ENCODE measurements at places on chromosomes 6 and 20.

DNA sequence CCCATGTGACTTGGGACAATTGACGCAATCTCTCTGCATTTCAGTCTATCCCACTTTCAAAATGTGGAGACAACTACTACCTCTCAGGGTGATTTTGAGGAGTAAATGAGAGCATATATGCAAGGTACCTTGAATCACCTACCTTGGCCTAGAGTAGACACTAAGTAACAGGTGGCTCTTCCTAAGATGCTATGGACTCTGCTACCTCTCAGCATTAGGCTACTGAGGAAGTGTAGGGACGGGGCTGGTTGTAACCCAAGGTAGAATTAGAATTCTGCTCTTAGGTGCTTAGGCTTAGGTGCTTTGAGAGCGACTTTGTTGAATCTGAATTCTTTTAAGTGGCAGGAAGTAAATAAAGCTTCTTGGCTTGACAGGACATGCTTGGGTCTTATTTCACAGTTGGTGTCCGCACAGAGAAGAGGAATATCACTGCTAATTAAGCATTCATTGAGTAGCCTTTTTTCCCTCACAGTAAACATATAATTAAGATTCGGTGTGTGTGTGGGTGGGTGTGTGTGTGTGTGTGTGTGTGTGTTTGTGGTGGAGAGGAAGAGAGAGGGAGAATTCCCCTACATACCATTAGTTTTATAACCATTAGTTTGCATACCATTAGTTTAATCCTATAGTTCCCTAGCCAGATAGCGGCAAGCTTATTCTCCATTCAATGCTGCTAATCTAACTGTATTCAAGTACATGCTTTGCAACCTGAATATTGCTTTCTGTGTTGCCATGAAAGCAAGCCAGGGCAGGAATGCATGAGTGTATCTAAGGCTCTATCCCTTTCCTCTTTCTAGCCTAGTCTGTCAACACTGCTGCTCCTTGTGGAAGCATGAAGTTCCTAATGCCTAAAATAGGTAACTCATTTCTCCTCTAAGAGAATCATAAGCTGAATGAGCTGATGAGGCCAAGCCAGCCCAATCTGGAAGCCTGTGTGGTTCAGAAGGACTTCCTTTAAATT is 112.5 kb downstream of the IPCEF1 start:
- DNase-seq = peak; percentile 6

DNA sequence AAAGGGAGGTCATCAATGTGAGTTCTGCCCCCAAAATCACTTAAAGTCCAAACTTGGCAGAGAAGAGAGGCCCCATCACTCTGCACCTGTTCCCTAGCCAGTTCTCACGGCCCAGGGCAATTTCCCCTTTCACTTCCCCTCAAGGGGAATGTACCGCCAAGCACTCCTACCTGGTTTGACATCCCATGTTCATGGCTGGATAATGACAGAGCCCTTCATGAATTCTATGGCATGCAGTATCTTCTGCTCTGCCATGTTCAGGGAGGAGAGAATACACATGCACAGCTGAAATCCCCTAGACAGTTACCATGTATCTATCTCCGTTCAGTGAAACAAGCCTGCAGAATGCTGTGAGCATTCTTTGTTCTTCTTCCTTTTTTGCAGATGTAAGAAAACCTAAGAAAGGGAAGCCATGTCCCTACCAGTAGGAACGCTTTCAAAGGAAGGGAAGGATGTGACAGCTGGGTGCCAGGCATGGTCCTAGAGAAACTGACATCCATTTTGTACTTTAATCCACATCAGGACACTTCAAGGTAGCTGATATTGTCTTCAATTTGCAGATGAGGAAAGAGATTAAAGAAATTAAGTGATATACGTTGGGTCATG is 79.8 kb upstream of the ARID1B start:
- DNase-seq = no peak

GRCh38 chr6:119739769-119740168 is 390.2 kb upstream of the MAN1A1 start:
- DNase-seq = no peak

GRCh38 chr6:25399885-25400284 is 120.7 kb downstream of the CARMIL1 start:
- DNase-seq = no peak

- no peak for DNase-seq
These were observed 2.4 kb upstream of the GNMT start for GRCh38 chr6:42958125-42958524.

- DNase-seq = no peak
These were observed 183.9 kb upstream of the JARID2 start for GRCh38 chr6:15061908-15062515.

- no peak for DNase-seq
These were observed 221.1 kb upstream of the PREP start for GRCh38 chr6:105624021-105624420.

- DNase-seq = no peak
These were observed 2.3 kb upstream of the HRH3 start for GRCh38 chr20:62222266-62222850.

- DNase-seq = no peak
These were observed 291.8 kb downstream of the LRFN2 start for GRCh38 chr6:40295251-40295950.

DNA sequence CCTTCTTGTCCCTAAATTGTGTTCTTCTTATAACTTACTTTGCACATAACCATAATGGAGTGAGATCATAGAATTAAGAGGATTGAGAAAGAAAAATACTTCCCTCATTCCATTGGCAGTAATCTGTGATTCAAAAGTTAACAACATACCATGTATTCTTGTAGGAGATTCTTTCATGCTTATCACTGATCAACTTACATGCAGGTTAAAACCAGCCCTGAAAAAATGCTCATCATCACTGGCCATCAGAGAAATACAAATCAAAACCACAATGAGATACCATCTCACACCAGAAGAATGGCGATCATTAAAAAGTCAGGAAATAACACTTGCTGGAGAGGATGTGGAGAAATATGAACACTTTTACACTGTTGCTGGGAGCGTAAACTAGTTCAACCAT is 36.5 kb upstream of the GFRAL start:
- DNase-seq = no peak

DNA sequence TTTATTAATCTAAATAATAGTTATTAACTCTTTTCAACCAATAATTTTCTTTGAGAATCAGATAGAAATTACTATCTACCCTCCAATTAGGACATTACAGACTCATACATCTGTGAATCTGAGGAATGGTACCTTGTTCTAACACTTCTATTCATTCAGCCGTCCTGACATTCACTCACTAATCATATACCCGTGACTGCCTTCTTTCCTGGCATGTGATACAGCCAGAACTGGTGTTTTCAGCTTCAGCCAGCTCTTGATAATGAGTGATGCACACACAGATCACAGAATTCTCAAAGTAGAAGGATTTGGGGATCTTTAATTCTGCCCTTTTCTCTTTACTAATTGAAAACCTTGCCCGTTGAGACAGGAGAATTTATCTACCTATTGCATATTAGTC is 499.9 kb downstream of the UTRN start:
- DNase-seq = no peak

- DNase-seq = peak; percentile 7
These were observed 421.2 kb upstream of the JARID2 start for GRCh38 chr6:14824484-14825275.

DNA sequence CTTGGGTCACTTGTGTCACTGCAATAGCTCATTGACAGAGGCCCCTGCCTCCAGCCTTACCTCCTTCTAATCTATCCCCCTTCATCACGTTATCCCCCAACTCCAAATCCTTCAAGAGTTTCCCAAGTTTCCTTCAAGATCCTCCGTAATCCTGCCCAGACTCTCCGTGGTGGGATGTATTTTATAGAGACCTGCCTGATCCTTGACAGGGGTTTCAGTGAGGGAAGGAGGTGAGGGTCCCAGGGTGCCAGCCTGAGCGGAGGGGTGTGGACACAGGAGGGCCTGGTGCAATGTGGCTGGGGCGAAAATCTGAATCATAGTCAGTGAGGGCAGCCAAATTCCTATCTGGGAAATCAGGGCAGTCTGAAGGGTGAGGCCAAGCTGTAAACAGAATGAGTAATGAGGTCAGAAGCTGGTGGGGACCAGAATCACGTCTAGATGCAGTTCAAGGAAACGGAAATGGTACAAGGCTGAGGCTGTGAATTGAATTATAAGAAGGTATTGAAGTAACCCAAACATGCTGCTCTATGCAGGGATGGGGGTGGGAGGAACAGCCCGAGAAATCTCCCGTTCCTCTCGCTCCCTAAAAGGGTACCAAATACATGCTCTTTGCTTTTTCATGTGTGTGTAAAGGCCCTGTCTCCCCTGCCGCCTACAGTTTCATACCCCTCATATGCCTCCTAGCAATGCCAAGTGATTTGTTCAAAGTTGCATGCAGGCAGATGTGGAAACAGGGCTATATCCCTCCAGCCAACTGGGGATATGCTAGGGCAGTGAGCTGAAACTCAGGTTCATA is 35.4 kb upstream of the PIM1 start:
- no peak for DNase-seq

- no peak for DNase-seq
These were observed 196.3 kb downstream of the FUT9 start for GRCh38 chr6:96212066-96212465.

- DNase-seq = no peak
These were observed 54.0 kb downstream of the TMEM242 start for GRCh38 chr6:157269261-157269794.

DNA sequence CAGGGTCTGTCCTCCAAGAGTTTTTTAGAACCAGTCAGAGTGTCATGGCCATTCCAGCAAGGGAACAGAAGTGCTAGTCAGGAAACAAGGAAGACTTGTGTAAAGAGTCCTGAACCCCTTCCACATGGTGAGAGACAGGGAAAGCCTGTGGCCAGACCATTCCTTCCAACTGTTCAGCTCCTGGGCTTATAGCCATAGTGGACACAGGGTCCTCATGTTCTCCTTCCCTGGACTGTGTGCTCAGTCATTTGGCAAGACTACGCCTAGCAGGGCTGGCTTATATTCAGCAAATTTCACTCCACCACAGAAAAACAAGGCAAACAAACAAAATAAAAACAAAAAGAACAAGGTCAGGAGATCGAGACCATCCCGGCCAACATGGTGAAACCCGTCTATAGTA is 60.5 kb downstream of the NRN1 start:
- DNase-seq = no peak

DNA sequence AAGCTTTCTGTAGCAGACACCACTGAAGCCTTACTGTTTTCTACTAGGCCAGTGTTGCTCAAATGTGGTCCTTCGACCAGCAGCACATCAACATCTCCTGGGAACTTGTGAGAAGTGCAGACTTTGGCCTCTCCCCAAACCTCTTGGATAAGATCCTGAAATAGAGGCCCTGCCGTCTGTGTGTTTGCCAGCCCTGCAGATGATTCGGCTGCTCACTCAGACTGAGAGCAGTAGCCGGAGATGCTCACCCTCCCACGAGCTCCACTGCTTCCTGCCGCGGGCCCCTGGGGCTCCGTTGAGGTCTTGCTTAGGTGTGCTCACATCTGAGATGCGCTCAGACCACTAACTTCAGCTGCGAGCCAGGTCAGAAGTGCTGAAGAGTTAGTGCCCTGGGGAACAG is 129.5 kb upstream of the SSTR4 start:
- no peak for DNase-seq

DNA sequence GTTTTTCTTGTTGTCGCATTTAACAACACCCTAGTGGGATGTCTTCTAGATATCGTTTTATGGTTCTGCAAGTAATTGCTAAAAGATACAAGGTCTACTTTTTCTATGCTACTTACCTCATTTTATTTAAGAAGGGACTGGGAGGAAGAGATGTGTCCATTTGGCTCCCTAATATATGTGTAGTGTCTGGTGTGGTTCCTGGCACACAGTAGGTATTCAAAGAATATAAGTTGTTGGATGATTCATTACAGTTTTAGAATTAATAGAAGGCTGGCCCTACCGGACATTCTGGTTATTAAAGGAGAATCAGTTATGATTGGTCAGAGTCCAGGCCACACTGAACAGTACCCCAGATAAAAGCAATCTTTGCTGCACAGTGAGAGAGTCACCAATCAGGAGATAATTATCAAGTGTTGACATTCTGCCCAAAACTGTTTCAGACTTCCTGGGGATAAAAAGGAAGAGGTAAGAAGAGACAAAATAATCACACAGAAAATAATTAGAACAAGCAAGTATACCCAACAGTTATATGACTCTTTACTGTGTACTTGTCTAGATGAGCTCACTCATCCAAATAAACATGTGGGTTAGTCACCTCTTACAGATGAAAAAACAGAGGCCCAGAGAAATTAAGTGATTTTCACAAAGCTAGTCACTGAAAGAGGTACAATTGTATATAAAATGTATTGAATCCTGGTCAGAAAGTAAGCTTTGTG is 7.0 kb downstream of the TMEM244 start:
- no peak for DNase-seq

GRCh38 chr6:71544028-71544427 is 255.4 kb downstream of the OGFRL1 start:
- no peak for DNase-seq

DNA sequence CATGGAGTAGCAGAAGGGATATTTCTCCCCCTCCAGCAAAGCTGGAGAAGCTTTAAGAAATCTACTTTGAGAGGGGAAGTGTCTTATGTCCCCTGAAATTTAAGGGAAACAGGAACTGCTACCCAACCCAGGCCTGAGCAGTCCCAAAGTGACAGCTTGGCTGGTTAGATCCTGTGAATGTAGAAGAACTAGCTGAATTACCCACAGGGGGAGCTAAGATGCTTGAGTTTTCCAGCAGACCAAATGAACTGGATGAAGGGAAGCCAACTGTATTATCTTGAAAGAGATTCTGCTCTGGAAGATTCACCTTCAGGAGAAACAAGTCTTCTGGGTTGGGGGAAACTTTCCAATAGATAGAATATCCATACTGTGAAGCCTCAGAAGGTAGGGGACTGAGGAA is 303.3 kb upstream of the MMS22L start:
- no peak for DNase-seq

DNA sequence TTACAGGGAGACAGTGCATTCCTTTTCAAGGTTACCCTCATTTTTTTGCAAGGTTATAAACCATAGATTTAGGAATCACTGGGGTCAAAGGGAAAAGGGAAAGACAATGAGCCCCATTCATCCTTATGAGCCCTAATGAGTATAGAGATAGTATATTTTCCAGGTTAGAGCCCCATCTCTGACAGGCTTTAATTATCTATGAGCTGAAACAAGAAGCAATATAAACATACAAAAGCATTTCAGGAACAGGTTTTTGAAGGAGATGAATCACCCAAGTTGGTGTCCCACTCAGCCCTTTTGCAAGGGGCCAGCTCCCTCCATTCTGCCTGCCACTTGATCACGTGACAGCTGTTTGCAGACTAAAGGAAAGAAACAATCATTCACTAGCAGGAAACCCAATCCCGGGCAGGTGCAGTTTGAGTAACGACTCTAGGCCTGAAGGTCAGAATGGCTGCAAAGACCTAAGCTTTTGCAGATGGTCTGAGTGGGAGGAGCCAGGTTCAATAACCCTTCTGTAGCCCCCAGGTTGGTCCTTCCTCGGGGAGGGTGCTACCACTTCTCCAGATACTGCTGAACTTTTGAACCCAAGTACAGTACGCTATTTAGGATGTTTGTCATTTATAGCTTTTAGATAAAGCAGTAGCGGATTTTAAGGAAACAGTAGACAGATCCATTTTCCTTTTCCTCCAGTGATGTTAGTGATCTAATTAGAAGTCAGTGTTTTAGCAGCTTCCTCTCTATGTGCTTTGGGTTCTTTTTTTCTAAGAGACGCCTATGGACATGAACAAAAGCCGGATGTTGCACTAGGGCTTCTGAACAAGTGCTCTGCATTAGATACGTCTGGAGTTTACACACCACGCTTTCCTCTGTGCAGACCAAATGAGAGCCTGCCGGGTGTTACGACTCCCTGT is 253.2 kb downstream of the SOX4 start:
- DNase-seq = peak; percentile 86

- DNase-seq = no peak
These were observed 132.7 kb upstream of the GMDS start for GRCh38 chr6:2378046-2378657.
